GM23248 (cell line): ENCODE measurements at places on chromosomes 5 and 9.
A peak's percentile ranks its signal among the peaks of the same experiment; 100 is the strongest.

- peak; percentile 19 for DNase-seq
Measured at GRCh38 chr5:34583167-34583566, 73.0 kb upstream of the RAI14 start.

- DNase-seq, result peak; percentile 97
Measured at GRCh38 chr5:168472329-168472728, 13.9 kb upstream of the RARS1 start.

DNA sequence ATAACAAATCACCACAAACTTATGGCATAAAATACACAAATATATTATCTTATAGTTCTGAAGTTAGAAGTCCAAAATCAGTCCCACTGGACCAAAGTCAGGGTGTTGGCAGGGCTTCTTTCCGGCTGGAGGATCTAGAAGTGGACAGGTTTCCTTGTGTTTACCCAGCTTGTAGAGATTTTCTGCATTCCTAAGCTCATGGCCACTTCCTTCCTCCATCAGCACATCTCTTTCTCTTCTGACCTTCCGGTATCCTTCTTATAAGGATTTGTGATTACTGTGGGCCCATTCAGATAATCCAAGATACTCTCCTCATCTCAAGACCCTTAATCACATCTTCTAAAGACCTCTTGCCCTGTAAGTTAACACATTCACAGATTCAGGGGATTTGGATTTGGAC, 97.6 kb downstream of the RAB3C start:
- no peak for DNase-seq

- no peak for DNase-seq
Measured at GRCh38 chr5:107887166-107887943, 216.6 kb upstream of the EFNA5 start.
